Thoracic aorta (tissue), 2 donors: ENCODE measurements at places on chromosomes 16 and 17.

- no peak for DNase-seq
Observed at GRCh38 chr17:69539781-69540319, 125.4 kb downstream of the MAP2K6 start.

- no peak for DNase-seq
Observed at GRCh38 chr16:21233521-21234150, at the start of gene ANKS4B. TSS of gene ANKS4B (plus strand) at chr16:21233699. CDS start at chr16:21233738, 39 bp downstream.

DNA sequence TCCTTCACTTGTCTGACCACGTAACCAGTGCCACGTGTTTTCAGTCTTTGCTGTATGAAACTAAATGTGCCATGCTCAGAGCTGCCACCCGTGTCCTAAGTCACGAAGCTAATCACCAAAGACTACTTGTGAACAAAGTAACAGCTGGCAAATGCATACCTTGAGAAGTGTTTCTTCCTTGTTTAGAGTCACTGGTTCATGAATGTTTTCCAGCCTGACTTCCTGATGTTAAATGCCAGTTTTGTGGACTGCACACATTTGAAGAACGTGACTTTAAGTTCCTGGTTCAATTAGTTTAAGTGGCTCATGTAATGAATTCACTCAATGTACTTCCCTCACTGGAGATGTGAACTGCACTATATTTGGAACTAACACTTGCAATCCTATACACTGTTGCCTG, 19.9 kb upstream of the KPNB1 start:
- no peak for DNase-seq

DNA sequence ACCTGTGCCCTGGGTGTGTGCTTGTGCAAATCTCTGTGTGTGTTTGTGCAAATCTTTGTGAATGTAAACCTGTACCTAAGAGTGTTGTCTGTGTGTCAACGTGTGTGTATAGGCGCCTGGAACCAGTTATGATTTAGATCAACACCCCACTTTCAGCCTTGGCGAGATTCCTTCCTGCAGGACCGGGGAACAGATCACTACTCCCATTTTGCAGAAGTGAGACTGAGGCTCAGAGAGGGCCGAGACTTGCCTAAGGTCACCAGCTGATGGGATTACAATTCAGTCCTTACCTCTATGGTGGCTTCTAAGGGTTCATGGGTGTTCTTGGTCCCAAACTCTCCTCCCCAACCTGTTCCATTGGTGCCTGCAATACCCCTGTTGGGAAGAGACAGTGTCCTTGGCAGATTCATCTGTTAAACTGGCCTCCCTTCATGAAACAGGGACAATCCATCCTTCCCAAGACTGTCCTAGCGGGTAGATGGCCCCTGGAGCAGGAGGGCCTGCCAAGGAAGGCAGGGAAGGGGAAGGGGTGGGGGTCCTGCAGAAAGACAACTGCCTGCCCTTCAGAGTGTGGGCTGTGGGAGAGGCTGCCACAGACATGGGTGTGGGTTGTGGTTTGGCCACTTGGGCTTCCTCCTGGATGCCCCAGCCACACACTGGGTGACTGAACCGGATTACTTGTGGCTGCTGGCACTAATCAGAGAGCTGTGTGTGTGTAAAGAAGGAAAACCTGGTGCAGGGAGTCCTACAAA, 6.9 kb upstream of the MAPK7 start:
- DNase-seq, result no peak

DNA sequence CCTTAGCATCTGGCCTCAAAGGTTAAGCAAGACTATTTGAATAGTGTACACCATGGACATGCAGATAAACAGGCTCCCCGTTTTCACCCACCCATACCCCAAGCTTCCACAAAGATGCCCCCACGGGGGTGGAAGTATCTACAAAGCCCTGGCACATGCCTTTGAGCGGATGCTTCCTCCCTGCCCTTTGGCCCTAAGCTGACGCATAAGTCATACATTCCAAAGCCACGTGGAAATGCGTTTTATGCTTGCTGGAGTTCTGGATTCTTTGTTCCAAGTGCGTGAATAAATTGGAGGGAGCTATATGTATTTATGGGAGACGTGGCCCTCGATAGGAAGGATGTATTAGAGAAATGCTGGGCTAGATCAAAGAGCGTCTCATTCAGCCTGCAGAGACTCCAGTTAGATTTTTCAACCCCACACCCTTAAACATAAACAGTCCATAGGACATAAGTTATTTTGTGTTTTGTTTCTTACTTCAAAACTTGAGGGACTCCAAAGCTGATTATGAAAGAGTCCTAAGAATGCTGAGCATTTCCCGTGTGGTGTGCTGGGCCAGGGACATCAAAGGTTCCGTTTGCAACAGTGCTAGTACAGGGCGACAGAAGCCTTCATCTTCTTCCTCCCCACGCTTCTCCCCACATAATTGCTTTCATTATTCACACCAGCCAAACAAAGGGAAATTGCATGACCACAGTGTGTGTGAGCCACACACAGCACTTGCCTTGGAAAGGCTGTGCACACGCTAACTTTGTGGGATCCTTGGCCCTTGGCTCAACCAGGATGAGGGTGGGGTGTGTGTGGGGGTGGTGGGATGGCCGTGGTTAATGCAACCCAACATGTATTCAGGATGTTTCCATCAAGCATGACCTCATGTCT, 73.6 kb downstream of the WIPI1 start:
- DNase-seq, result no peak

- DNase-seq, result no peak
Observed at GRCh38 chr17:61280851-61281250, 118.8 kb upstream of the TBX2 start.

DNA sequence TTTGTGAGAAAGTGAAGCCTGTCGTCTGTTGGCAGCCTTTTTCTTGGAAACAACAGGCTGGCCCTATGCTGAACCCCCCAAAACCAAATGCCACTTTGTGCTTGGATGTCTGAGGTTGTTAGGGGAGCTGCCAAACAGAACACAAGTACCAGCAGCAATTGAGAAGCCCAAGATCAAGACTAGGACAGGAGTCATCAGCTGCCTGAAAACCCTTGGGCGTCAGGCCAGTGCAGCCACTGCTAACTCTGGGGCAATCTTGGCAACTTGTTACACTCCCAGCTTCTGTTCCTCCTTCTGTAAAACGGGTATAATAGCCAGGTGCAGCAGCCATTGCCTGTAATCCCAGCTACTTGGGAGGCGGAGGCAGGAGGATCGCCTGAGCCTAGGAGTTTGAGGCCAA, 9.3 kb upstream of the LRRC59 start:
- no peak for DNase-seq

- DNase-seq, result no peak
Observed at GRCh38 chr17:82949984-82950383, 110.2 kb upstream of the ZNF750 start.

GRCh38 chr16:988471-989353, 7.1 kb downstream of the SOX8 start:
- no peak for DNase-seq

DNA sequence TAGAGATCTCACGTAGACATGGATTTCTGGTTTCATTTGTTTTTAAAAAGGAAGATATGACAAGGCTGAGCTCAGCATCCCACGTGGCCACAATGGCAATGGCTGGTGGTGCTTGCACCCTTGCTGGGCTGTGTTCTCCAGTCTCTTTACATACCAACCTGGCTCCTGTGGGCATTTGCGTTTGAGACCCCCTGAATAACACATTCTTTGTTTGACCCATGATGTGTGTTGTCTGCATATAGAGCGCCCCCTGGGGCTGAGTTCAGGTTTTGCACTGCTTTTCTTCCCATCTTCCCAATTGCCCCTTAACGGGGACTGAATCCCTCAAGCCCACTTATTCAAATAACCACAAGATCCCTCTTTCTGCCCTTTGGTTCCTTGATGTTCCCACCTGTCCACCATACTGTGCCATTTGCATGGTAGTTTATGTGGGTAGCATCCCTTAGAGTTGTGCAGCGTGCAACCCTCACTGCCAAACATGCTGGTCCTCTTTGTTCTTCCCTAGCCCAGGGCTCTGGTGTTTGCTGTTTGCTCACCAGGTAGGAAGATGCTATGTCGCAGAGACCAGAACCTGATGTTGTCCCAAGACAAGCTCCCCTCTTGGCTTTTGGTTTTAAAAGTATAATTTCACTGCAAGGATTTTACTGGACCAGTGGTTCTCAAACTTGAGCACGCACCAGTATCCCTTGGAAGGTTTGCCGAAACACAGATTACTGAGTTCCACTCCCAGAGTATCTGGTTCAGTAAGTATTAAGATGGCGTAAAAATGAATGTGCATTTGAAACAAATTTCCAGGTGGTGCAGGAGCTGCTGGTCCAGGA, 38.5 kb upstream of the NKD1 start:
- no peak for DNase-seq

DNA sequence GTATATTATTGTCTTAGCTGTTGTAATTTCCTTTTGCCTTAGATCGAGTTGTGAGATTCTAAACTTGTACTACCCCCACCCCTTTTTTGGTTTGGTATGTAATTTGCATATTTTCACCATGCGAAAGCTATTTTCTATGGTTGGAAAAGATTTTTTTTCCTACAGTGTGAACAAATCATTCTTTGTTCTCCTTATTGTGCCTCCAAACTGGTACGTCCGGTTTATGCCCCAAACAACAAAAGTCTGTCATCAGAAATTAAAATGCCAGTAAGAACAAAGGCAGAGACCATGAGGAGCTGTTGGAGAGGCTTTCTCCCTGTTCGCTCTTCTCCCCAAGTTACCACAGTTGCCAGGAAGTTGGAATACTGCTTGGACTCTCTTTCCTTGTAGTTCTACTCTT, 66.1 kb downstream of the BCAS3 start:
- DNase-seq, result no peak

DNA sequence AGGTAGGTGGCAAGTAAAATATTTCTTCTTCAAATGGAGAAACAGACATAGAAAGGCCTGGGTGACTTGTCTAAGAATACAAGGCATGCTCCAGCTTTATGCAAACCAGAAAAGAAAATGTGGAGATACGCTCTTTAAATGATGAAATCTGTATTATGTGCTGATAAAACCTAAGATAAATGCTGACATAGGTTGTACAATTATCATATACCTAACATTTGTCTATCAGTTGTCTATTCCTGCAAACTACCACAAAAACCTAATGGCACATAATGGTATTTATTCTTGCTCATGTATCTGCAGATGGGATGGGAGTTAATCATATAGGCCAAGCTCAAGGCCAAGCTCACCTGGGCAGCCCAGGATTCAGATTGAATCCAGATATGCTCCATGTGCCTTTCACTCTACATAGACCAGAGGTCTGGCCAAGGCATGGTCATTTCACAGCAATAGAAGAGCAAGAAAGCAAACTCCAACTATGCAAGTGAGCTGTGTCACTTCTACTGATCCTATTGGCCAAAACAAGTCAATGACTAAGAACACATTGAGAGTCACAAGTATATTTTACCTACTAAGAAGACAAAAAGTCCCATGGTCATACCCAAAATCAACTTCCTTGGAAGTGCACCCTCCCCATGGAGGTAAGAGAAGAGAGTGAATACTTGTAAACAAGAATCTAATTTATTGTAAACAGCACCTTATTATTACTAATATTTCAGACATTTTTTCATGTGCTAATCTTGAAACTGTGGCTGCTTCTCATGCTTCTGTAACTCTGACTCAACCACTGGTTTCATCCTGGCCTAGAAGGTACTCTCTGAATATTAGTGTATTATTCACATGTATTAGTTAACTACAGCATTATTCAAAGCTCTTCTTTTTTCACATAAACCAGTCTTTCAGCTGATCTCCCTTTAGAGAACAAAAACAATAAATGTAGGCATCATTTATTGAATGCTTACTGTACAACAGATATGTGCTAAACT, 270.7 kb upstream of the SOX9 start:
- DNase-seq, result no peak

- no peak for DNase-seq
Observed at GRCh38 chr16:77306075-77306474, 106.9 kb downstream of the SYCE1L start.

GRCh38 chr16:85329059-85329812, 217.0 kb upstream of the CIBAR2 start:
- no peak for DNase-seq

DNA sequence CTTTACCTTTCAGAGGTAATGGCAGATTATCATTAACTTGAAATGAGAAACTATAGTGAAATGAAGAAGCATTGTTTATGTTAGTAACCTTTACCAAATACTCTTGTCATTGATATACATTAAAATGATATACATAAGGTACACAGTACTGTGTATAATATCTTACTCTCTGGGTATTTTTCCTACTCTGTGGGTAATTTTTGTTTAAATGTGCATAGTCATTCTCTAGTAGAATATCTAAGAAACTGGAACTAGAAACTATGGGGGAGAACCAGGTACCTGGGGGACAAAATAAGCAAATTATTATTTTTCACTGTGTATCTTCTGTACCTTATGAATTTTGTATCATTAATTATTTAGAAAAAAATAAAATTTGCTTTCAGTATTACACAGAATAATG, 20.6 kb upstream of the PHAF1 start:
- no peak for DNase-seq

DNA sequence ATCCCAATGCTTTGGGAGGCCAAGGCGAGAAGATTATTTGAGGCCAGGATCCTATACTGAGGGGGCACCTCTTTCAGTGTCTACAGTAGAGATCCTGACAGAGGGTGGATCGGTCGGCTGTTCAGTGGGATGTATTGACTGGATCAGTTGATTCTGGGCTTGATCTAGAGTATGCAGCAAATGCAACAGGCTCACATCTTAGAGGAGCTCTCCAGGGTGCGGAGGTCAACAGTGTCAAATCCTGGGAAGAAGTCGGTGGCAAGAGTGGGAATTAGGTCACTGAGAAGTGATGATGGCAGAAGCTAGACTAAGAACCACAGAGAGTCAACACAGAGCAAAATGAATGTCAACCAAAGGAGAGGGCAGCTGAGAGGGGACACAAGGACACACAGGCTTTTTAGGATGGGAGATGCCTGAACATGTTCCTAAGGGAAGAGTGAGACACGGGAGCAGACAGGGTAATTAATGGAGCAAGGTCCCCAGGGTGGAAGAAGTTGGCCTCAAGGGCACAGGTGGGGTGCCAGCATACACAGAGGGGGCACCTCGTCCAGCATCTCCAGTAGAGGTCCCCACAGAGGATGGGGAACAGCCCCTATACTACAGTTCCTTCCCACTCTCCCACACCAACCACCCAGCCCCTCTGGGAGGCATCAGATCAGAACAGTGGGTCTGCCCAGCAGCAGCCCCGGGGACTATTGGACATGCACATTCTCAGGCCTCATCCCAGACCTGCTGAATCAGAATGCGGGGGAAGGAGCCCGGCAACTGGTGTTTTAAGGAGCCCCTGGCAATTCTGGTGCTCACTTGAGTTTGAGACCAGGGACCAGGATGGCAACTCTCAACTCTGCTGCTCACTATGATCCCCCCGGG, 10.0 kb upstream of the CYTH1 start:
- no peak for DNase-seq

DNA sequence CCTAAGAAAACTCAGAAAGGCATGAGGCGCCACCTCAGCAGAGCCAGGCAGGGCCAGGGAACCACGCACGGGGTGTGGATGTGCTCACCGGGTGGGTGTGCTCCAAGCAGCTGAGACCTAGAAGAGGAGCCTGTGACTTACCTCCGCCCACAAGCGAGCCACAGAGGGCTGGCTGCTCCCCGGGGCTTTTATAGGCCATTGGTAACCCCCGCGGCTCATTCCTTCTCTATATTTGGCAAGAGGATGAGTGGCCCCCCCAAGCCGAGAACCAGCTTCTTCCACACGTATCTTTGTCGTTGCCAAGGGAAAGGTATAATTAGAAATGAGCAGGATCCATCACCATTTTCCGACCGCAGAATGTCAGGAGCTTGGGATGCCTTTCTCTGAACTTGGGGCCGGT, at the start of gene MYH3:
TSS of gene MYH3 (minus strand) at position 162 of the 400 bp plus-strand sequence. CDS start 2,245 bp downstream, outside the sequence.
- no peak for DNase-seq
